Activated CD8-positive, alpha-beta memory T cell treated with anti-CD3 and anti-CD28 coated beads, Interleukin-2, amount 10 ng/mL, durations not matched to agents 7 days and 5 days (primary cell): ENCODE measurements at places on chromosomes 7 and 10. TPM values are rescaled to one million over a fixed set of nuclear protein-coding genes. Genes with fewer than 3 reads are reported as not detected.
A peak's percentile ranks its signal among the peaks of the same experiment; 100 is the strongest.

PPP1R17 gene
- total RNA-seq: not detected

GRCh38 chr7:30276203-30276900 is 8.0 kb upstream of the ZNRF2 start:
- H3K4me3 ChIP-seq: no peak overlapping the region
- peaks cover 12% of the 10 kb centered on the region for H3K4me1 ChIP-seq
- DNase-seq: peak; percentile 73
- no peaks in the 10 kb centered on the region for H3K36me3 ChIP-seq
- H3K27me3 ChIP-seq: no peaks in the 10 kb centered on the region

DNA sequence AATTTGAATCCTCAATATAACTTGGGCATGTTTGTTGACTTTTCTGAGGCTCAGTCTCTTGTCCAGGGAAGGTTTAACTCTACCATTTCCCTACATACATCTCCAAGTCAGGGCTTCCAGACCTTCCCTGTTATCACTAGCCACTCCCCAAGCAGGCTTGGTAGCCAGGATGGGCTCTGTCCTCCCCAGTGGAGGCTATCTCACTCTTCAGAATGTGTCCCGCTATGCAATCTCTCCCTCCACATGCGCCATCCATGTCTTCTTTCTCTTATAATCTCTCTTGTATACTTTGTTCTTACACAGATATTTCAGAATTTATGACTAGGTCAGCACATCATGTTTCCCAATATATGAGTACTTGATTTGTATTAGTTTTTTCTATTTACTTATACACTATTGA is 310.4 kb downstream of the HGF start:
- no peak for DNase-seq
- no peaks in the 10 kb centered on the region for H3K36me3 ChIP-seq
- no peaks in the 10 kb centered on the region for H3K27me3 ChIP-seq
- H3K4me3 ChIP-seq: no peak overlapping the region
- no peak overlapping the region for H3K27ac ChIP-seq
- H3K4me1 ChIP-seq: no peaks in the 10 kb centered on the region

- H3K4me3 ChIP-seq: no peak overlapping the region
- H3K27ac ChIP-seq: no peak overlapping the region
- peak; percentile 50 for DNase-seq
- no peaks in the 10 kb centered on the region for H3K27me3 ChIP-seq
These were observed 29.3 kb upstream of the SH3PXD2A start for GRCh38 chr10:103884681-103885139.

GRCh38 chr7:42338231-42338915 is 101.4 kb upstream of the GLI3 start:
- H3K4me3 ChIP-seq: no peak overlapping the region
- H3K27me3 ChIP-seq: no peaks in the 10 kb centered on the region
- no peaks in the 10 kb centered on the region for H3K36me3 ChIP-seq
- DNase-seq: no peak

DPP6 gene
- not detected for total RNA-seq

- H3K4me1 ChIP-seq: peaks cover 2% of the 10 kb centered on the region
- no peak overlapping the region for H3K27ac ChIP-seq
- no peaks in the 10 kb centered on the region for H3K36me3 ChIP-seq
- no peak for DNase-seq
- H3K27me3 ChIP-seq: peaks cover 22% of the 10 kb centered on the region
These were observed 23.6 kb upstream of the SRI start for GRCh38 chr7:88243345-88243909.

- H3K4me1 ChIP-seq: peaks cover 5% of the 10 kb centered on the region
- no peak overlapping the region for H3K27ac ChIP-seq
- DNase-seq: no peak
- no peak overlapping the region for H3K4me3 ChIP-seq
These were observed 3.5 kb downstream of the ANTXRL start for GRCh38 chr10:46290101-46290886.

DNA sequence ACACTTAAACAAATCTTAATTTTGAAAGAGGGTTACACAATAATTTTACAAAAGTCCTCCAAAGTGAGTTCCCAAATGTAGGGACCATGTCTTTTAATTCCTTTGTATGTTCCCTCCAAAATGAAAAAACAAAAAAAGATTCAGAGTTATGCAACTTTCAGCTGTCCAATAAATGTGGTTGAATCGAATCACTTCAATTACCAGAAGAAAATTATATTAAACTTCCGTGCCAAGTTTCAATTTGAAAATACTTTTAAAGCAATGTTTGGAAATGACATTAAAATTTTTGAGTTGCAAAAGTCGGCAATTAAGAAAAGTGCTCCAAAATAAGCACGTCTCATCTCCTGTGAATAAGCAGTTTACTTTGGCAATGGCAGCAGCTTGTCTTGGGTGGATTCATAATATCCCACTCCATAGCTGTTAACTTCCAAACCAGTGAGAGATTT is 60.3 kb upstream of the C1GALT1 start:
- H3K27ac ChIP-seq: no peak overlapping the region
- H3K36me3 ChIP-seq: no peaks in the 10 kb centered on the region
- H3K27me3 ChIP-seq: peaks cover 3% of the 10 kb centered on the region
- H3K4me3 ChIP-seq: no peak overlapping the region

GRCh38 chr7:90713628-90714027 is 117.5 kb downstream of the CDK14 start:
- H3K4me1 ChIP-seq: no peaks in the 10 kb centered on the region
- no peak for DNase-seq

CTAGE4 gene
- total RNA-seq: 1.2 TPM

NRG3 gene
- total RNA-seq: not detected
